ENCODE measurements at places on chromosomes 1 and 21.

- no peak for DNase-seq
Observed at GRCh38 chr1:189336115-189337100, 1141.3 kb downstream of the BRINP3 start.

DNA sequence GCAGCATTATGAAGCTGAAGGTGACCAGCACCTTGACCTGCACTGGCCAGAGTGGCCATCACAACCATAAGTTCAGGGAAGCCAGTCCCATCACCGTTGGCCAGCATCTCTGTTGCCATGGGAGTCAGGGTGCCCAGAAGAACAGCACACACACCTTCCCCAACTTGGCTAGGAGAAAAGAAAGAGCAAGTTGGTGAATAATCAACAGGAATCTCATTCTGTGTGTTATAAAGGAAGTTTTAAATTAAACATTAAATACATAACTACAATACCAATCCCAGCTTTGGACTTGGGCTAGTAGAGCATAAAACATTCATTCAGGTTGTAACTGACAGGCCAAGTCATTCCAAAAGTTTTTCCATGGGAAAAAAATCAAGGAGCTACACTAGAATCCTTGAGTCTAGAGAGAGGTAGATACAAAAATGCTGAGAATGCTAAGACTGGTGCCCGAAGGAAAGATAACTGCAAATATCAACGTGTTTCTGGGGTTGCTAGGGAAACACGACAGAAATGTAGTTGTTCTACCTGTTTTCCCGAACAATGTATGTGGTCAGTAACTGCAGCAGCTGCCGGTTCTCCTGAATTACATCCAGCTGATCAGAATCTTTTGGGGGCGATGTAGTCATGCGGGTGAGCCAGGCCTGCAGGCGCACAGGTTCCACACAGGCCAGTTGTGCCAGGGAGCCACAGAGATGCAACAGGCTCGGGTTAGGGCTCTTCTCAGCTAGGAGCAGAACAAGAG lies 45.6 kb downstream of the UBR4 start:
- DNase-seq: no peak

GRCh38 chr1:115364046-115364779 lies 26.2 kb upstream of the NGF start:
- no peak for DNase-seq

GRCh38 chr1:232939748-232940147 lies 10.7 kb upstream of the NTPCR start:
- no peak for DNase-seq

DNA sequence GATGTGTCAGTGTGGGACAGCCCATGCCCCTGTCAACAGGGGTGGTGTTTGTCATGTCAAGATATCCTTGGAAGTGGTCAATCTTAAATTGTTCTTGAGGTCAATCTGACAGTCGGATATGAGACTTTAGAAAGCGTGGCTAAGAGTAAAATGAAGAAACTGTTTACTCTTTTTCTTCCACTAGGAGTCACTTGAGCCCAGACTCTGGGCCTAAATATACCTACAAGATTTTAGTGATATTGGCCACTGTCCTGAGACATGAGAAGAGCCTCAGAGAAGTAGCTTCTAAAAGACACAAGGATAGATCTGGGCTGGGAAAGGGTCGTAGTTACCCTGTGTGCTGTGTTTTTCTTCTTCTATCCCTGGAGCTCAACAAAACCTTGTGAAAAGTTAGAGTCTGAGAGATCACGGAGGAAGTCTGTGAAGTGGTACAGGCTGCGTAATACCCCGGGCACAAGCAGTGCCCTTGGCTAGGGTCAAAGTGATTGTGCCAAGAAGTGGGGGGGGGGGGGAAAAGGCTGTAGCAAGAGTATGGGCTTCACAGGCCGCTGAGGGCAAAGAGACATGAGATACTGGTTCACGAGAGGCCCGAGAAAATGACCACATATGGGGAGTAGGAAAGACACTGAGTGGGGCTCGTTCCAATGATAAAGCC lies 355.2 kb upstream of the GREM2 start:
- DNase-seq: no peak

GRCh38 chr1:156262461-156263287 lies 14.8 kb upstream of the PAQR6 start:
- no peak for DNase-seq

DNA sequence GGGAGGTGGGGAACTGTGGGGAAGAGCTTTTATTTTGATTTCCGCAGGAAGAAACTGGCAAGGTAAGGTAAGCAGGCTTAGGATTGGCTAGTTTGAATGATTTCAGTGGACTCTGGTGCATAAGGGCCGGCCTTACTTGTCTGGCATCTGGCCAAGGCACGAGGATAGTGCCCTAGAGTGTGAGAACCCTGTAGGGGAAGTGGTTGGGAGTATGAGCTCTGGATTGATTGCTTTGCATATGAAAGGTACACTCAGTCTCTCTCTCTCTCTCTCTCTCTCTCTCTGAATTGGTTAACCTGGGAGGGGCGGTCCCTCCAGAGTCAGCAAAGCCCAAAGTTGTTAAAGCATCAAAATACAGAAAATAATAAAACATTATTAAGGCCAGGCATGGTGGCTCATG lies 463.0 kb downstream of the SIPA1L2 start:
- no peak for DNase-seq

- no peak for DNase-seq
Observed at GRCh38 chr1:194347200-194347599, 1160.8 kb upstream of the B3GALT2 start.

DNA sequence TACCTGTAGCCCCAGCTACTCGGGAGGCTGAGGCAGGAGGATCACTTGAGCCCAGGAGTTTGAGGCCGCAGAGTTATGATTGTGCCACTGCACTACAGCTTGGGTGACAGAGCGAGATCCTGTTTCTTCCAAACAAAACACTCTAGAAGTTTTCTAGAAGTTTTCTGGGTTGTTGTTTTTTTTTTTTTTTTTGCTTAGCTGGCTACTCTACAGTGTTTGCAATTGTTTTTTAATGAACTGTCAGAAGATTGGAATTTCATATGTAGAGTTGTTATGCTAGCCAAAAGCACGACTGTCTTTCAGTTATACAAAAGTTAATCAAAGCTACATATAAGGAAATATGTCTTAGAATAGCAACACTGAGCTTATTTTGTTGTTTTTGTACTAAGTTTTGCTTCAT lies 30.9 kb upstream of the NEXN start:
- no peak for DNase-seq

GRCh38 chr1:248805876-248806275 lies 19.8 kb downstream of the SH3BP5L start:
- DNase-seq: no peak

- DNase-seq: no peak
Observed at GRCh38 chr1:209876078-209876800, 48.5 kb downstream of the UTP25 start.

GRCh38 chr1:85612704-85613361 lies 32.3 kb downstream of the CCN1 start:
- no peak for DNase-seq

- no peak for DNase-seq
Observed at GRCh38 chr1:211637066-211637465, 38.4 kb downstream of the NEK2 start.

- DNase-seq: no peak
Observed at GRCh38 chr1:78797108-78797781, 147.6 kb downstream of the IFI44 start.

DNA sequence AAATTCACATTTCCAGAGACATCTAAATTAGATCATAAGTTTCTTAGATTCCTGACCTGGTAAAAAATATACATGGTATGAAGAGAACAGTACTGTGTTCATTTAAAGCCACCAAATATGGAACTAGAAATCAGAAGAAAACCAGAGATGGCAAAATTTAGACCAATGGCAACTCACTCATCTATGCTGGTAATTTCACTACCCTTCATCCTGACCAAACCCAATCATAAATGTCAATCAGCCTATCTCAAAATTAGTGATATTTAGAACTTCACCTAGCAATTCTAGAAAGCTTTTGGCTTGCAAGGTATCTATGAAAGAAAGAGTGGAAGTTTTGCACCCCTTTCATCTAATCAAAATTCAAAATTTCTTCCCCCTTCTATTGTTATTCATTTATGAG lies 107.7 kb downstream of the NIBAN1 start:
- DNase-seq: no peak

- DNase-seq: no peak
Observed at GRCh38 chr1:205703072-205703471, 22.8 kb upstream of the SLC45A3 start.

- no peak for DNase-seq
Observed at GRCh38 chr1:87337606-87338005, 8.9 kb downstream of the LMO4 start.

- no peak for DNase-seq
Observed at GRCh38 chr1:76038287-76039004, 36.1 kb upstream of the ST6GALNAC3 start.

GRCh38 chr1:173269490-173270230 lies 62.5 kb upstream of the TNFSF4 start:
- DNase-seq: no peak

DNA sequence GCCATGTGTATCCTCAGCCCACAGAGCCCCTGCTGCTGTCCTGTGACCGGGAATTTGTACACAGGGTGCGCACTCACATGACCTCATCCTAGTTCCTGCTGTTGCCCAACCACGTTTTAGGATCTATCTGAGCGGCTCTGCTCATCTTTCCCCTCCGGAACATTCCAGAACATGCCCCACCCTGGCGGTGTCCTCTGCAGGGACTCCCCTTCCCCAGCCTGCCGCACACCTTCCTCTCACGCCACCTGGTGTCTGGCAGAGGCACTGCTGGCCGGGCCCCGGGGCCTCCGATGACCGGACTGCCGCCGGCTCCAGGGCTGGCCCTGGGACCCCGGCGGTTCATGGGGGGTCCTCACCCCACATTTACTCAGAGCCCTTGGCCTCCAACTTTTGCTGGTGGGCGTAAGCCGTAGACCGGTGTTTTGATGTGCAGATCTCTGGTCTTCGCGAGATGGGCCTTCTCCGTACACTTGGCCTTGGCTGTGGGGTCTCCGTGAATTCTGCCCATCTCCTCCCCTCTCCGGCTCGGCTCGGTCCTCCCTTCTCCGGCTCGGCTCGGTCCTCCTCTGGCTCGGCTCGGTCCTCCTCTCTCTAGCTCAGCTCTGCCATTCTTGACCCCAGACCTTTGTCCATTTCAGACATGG lies 29.5 kb downstream of the ARHGEF16 start:
- peak; percentile 67 for DNase-seq

GRCh38 chr1:167623951-167624350 lies 6.1 kb upstream of the RCSD1 start:
- no peak for DNase-seq

DNA sequence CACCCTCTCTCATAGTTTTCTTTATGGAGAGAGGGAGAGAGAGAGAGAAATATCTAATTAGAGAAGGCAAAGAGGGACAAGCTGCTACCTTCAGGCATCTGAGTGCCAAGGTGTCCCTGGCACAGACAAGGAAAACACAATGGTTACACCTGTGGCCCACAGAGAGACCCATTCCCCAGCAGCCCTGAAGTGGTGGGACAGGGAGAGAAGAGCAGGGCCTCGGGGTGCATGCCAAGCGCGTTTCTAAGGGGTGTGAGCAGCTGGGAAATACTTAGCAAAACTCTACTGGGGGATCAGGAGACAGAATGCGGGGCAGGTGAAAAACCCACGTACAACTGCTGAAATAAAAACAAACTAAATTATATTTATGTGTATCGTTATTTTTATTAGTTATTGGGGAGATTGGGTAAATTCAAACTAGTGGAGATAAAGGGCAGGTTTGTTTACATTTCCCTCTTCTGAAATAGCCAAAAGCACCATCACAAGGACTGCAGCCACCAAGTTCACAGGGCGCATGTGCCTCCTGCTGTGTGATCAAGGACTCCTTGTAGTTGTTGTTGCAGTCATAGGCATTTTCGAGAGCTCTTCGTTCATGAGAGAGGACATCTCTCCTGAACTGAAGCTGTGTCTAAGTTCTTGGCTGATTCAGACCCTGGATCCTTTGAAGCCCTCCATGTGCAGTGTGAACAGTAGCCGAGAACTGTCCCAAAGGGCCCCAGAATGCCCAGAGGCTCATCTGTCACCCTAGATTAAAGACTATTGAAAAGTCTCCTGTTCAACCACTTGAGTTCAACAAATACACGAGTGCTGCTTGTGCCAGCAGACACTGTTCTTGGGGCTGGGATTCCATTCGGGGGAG lies 737 bp upstream of the SERPINC1 start:
- no peak for DNase-seq

GRCh38 chr1:29631361-29631760 lies 395.0 kb downstream of the PTPRU start:
- no peak for DNase-seq

DNA sequence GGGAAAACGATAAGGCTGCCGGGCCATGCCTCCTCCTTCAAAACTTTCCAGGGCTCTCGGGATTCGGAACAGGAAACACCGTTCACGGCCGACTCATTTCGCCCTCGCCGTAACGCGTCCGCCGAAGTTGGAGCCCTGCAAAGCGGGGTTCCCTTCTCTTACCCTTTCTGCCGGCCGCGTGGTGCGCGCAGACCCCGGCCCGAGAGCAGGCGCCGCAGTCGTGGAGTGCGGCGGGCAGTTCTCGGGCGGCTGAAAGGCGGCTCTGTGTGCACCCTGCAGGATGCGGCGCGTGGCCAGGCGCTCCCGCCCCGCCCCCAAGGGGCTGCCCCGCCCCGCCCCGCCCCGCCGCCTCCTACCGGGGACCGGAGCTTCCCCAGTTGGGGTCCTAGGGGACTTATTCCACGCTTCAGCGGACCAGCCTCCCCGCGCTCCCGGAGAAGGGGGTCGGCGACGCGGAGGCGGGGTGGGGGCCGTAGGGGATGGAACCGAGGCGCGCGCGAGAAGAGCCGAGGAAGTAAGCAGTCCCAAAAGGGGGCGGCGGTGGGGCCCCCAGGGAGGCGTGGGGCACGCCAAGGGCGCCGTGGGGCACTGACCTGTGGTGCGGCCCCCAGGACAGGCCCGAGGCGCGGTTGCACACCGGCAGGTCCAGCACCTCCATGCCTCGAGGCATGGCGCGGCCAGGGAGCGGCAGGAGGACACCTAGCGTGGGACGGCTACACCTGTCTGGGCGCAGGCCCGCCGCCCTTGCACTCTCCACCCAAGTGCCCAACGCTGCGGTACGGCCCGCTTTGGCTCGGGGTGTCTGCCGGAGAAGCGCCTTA lies at the start of gene MCOLN2:
TSS of gene MCOLN2 (minus strand) at position 268 of the 821 bp plus-strand sequence. CDS start at position 27, 241 bp downstream.
- DNase-seq: peak; percentile 65

DNA sequence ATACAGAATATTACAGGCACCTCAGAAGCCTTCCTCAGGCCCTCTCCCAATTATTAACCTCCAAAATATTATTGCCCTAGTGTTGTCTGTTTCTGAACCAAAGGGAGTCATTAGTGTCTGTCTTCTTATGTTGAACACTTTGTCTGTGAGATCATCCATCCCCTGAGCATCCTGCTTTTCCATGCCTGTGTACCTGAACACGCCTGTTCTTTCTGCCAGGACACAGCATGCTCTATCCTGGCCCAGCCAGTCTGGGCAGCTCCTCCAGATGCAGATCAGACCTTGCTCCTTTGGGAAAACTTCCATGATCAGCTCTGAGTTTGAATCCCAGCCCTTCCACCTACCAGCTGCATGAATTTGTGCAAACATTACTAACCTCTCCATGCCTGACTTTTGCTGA lies 11.0 kb upstream of the CDC42 start:
- DNase-seq: no peak

- no peak for DNase-seq
Observed at GRCh38 chr1:230573658-230574057, 68.6 kb upstream of the COG2 start.

GRCh38 chr1:75412616-75413015 lies 198.3 kb downstream of the SLC44A5 start:
- no peak for DNase-seq
